Spleen (tissue), 13 donors: ENCODE measurements at places on chromosomes 3 and 15. TPM values are rescaled to one million over a fixed set of nuclear protein-coding genes. Genes with fewer than 3 reads are reported as not detected.

The GOLGA8G gene
- polyA plus RNA-seq = not detected

The TGM5 gene
- polyA plus RNA-seq = not detected

The LDHAL6B gene
- polyA plus RNA-seq = not detected

The NR2E3 gene
- 0.10 TPM for polyA plus RNA-seq

DNA sequence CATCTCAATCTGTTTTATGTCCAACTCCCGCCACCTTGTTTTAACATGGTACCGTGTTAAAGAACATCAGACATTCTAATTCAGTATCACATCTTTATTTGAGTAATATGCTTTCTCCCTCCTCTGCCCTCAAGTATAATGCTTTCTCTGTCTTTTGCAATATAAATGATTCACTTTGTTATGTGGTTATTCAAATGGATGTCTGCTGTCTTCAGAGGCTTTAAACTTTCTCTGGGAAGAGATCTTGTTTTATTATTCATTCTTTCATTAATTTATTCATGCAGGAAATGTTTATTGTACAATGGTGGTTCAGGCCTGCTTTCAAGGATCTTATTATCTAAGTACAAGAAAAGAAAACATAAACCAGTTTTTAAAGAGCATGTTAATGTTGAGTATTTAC lies 57.1 kb downstream of the RAP2B start:
- H3K4me1 ChIP-seq = peaks cover 42% of the 10 kb centered on the region
- DNase-seq = no peak
- H3K4me3 ChIP-seq = no peak overlapping the region
- no peaks in the 10 kb centered on the region for H3K36me3 ChIP-seq
- no peak overlapping the region for H3K27ac ChIP-seq

The ARPC4 gene
- 144 TPM for polyA plus RNA-seq

DNA sequence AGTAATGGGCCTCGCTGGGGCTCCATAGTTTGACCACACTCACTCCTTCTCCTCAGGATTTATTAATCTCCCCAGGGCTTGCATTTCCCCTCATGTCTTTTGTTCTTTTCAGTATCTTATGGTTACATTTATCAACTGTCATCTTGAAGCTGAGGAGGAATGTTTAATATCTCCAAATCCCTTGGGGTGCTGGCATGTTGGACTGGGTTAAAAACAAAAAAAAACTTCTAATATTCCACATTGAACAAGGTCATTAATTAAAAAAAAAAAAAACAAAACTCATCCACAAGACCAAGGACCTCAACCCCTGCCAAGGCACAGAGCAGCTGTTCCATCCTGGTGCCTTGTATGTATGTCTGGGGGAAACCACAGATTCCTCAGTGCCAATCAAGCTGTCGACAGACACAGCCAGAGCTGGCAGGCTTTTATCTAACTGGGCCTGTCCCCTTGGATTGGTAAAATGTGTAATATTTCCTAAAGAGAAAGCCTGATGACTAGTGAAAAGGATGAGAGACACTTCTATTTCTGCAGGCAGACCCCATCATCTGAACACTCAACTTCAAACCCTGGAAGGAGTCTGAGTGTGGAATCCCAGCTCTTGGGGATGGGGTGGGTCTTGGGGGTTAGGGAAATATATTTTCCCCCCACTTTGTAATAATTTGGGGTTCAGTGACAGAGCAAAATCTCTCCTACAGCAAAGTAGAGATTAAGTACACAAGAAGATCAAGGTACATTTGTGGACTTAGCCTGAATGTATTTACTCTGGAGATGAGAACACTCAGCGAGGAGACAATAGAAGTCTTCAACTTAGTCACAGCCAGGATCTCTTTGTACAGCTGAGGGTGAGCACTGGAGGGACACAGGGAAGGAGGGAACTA lies 69.1 kb downstream of the TTC23 start:
- DNase-seq = no peak
- H3K27ac ChIP-seq = no peak overlapping the region
- H3K27me3 ChIP-seq = no peaks in the 10 kb centered on the region
- H3K4me1 ChIP-seq = peaks cover 8% of the 10 kb centered on the region

DNA sequence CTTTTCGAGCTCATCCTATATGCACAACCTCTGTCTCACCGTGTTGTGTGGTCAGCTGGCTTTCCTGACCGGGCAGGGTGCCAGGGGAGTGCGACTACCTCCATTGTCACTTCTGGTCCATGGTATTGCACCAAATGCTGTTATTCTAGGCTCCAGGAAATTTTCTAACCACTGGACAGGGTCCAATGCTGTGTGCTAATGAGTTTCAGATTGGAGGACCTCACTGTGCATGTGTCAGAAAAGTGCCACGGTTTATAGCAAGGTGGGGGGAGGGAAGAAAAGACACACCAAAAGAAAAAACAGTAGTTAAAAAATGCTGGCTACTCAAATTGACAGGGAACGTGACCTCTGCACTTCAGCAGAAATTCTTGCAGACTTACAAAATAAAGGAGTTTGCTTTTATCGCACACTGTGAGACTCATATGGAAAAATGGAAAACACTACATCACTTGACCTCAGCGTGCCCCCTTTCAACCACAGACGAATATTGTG lies 480.1 kb downstream of the FOXP1 start:
- no peak overlapping the region for H3K4me3 ChIP-seq
- no peak overlapping the region for H3K27ac ChIP-seq
- no peak for DNase-seq
- peaks cover 67% of the 10 kb centered on the region for H3K4me1 ChIP-seq
- H3K36me3 ChIP-seq = no peaks in the 10 kb centered on the region
- H3K27me3 ChIP-seq = no peaks in the 10 kb centered on the region

DNA sequence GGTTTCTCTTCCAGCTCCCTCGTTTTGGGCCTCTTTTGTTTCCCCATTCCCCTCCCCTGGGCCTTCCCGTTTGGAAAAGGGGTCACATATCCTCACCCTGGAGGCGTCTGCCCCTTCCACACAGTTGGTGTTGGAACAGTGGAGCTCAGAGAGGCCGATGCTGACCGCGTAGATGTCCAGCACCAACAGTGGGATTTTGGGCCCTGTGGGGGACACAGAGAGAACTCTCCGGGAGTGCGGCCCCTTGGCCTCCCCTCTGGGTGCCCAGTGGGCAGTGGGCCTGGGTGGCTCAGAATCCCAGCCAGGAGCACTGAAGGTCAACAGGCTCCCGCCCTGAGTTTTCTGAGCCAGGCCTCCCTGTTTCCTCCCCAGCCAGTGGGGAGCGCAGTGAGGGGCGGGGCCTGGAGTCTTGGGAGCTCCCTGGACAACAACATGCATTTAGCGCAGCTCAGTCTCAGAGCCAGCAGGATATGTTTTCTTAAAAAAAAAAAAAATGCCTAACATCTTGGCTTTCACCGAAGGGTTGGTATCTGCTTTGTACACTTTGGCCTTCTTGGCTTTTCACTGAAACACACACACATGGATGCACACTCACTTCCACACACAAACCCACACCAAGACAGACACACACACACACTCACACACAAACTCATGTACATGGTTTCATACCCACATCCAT lies 670 bp upstream of the ISLR start:
- H3K36me3 ChIP-seq = no peaks in the 10 kb centered on the region
- H3K4me1 ChIP-seq = no peaks in the 10 kb centered on the region
- H3K4me3 ChIP-seq = no peak overlapping the region
- no peak overlapping the region for H3K27ac ChIP-seq
- no peaks in the 10 kb centered on the region for H3K27me3 ChIP-seq

DNA sequence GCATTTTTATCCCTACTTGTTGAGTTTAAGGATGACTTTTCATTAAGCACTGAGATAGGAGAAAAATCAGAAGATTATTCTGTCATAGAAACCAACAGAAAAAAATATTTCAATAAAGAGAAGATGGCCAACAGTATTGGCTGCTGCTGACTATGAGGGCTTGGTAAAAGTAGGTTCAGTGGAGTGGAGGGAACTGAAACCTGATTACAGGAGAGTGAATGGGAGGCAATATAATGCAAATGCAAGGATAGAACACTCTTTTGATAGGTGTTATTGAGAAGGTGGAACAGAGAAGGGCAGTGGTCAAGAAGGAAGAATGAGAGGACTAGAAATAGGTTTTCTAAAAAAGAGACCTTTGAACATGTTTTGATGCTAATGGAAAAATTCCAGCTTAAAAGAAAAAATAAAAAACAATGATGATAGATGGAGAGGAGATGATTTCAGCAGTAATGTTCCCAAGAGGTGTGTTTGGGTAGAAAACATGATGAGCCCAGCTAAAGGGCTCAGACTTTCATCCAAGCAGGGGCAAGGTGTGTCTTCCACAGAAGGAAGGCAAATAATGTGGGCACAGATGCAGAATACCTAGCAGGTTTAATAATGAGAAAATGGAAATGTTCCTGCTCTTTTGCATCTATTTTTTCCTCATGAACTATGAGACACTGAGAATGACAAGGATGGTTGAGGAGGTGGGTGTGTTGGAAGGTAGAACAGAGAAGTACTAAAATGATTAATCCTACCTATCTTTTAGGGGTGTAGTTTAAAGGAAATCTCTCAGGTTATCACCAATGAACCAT lies 397.9 kb upstream of the GOLIM4 start:
- DNase-seq = no peak
- H3K4me1 ChIP-seq = no peaks in the 10 kb centered on the region
- no peak overlapping the region for H3K4me3 ChIP-seq

- peaks cover 57% of the 10 kb centered on the region for H3K4me1 ChIP-seq
- no peaks in the 10 kb centered on the region for H3K27me3 ChIP-seq
- peak overlapping the region; percentile 4 for H3K4me3 ChIP-seq
- peak overlapping the region; percentile 37 for H3K27ac ChIP-seq
Measured at GRCh38 chr3:187919544-187919943, 174.3 kb upstream of the BCL6 start.

GRCh38 chr3:82671466-82671865 lies 910.0 kb upstream of the GBE1 start:
- H3K27me3 ChIP-seq = no peaks in the 10 kb centered on the region
- H3K27ac ChIP-seq = no peak overlapping the region
- H3K4me1 ChIP-seq = no peaks in the 10 kb centered on the region
- no peak for DNase-seq
- no peak overlapping the region for H3K4me3 ChIP-seq

GRCh38 chr15:89128320-89129122 lies 40.3 kb downstream of the ABHD2 start:
- DNase-seq = no peak
- no peaks in the 10 kb centered on the region for H3K27me3 ChIP-seq

The P2RY13 gene
- 7.1 TPM for polyA plus RNA-seq

DNA sequence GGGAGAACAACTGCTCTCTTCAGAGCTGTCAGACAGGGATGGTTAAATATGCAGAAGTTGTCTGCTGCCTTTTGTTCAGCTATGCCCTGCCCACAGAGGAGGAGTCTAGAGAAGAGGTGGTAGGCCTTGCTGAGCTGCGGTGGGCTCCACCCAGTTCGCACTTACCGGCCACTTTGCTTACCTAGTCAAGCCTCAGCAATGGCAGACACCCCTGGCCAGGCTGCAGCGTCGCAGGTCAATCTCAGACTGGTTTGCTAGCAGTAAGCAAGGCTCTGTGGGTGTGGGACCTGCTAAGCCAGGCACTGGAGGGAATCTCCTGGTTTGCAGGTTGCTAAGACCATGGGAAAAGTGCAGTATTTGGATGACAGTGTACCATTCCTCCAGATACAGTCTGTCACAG lies 12.3 kb upstream of the TMEM45A start:
- H3K4me3 ChIP-seq = no peak overlapping the region
- DNase-seq = no peak
- H3K27me3 ChIP-seq = peaks cover 2% of the 10 kb centered on the region
- no peaks in the 10 kb centered on the region for H3K36me3 ChIP-seq

The A4GNT gene
- not detected for polyA plus RNA-seq

The PLA2G4E gene
- polyA plus RNA-seq = not detected

DNA sequence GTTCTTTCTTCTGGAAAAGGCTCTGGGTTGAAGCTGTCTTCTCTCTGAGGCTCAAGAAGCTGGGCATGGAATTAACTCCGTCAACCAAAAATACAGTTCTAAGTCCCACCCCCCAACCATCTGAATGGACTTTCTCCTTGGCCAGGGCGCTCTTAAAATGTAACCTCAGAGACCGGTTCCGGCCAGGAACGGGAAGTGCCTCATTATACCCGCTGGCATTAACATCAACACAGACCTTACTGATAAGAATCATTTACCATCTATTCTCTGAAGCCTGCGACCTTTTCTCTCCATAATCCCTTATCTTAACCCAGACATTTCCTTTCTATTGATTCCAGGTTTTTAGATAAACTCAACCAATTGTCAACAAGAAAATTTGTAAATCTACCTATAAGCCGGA lies 64.7 kb downstream of the ATP1B3 start:
- no peak overlapping the region for H3K27ac ChIP-seq
- H3K4me1 ChIP-seq = peaks cover 11% of the 10 kb centered on the region
- no peaks in the 10 kb centered on the region for H3K36me3 ChIP-seq
- peak; percentile 62 for DNase-seq
- H3K27me3 ChIP-seq = no peaks in the 10 kb centered on the region

- peaks cover 10% of the 10 kb centered on the region for H3K4me1 ChIP-seq
- H3K4me3 ChIP-seq = no peak overlapping the region
- no peaks in the 10 kb centered on the region for H3K27me3 ChIP-seq
- DNase-seq = no peak
- no peak overlapping the region for H3K27ac ChIP-seq
Measured at GRCh38 chr15:85394554-85395333, 14.3 kb downstream of the AKAP13 start.

DNA sequence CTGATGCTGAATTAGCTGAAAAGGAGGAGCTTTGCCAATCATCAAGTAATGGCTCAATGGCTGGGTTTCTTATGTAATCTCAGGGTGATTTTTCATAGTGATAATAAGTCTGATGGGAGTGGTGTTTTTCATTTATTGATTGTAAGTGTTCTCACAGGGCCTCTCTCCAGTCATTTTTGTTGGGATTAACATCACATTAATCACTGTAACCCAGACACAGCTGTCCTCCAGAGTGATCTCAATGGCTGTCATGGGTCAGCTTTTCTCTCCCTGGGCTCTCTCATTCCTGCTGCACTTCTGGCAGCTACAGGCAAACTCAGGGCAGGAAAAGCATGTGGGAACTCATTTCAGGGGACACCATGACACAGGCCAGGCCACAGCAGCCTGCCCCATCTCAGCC lies 162.9 kb downstream of the LRTM1 start:
- no peaks in the 10 kb centered on the region for H3K4me1 ChIP-seq
- H3K36me3 ChIP-seq = no peaks in the 10 kb centered on the region
- H3K27me3 ChIP-seq = no peaks in the 10 kb centered on the region
- no peak for DNase-seq
- H3K4me3 ChIP-seq = no peak overlapping the region
- no peak overlapping the region for H3K27ac ChIP-seq
